ENCODE measurements at places on chromosomes 4 and X.
A peak's percentile ranks its signal among the peaks of the same experiment; 100 is the strongest.

- DNase-seq, result no peak
These were observed 32.7 kb downstream of the METAP1 start for GRCh38 chr4:99028187-99028586.

GRCh38 chrX:79169484-79169883 is 25.0 kb downstream of the GPR174 start:
- no peak for DNase-seq

DNA sequence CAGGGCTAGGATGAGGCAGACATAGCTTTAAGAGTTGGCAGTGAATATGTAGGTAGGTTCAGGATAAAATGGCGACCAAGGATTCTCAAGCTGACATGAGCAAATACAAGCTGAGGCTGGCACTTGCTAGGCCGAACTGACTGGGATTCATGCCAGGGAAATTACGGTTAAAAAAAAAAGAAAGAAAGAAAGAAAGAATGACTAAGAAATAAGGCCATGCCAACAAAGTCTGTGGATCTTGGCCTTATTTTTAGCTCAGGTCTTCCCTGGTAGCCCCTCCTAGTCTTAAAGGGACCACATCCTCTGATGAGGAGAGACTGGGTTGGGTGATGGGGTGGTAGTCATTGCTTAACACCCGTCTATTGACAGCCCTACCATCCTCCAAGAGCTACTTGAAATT is 64.4 kb upstream of the KLHL13 start:
- DNase-seq, result no peak

GRCh38 chr4:59869559-59869958 is 1330.6 kb upstream of the ADGRL3 start:
- DNase-seq, result no peak

- DNase-seq, result no peak
These were observed 1.4 kb upstream of the FAM53A start for GRCh38 chr4:1685235-1686150.

GRCh38 chr4:43757147-43757546 is 691.5 kb downstream of the KCTD8 start:
- DNase-seq, result no peak

GRCh38 chr4:88697141-88697540 is 488 bp downstream of the NAP1L5 start:
- peak; percentile 34 for DNase-seq

DNA sequence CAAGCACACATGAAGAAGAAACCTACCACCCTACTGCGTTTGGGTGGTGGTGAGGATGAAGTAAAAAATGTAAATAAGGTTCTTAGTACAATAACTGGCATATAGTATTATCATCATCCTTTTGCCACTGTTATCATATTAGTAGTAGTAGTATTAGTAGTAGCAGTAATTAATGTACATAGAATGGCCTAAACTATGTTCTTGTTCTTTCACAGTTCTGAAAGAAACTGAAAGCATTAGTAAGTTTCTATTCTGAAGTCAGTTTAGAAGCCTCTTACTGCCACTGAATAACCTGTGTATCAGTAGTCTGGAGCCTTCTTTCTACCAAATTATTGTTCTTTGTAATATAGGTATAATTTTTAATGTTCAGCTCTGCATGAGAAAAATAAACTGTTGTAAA is 21.0 kb downstream of the COL4A6 start:
- no peak for DNase-seq

DNA sequence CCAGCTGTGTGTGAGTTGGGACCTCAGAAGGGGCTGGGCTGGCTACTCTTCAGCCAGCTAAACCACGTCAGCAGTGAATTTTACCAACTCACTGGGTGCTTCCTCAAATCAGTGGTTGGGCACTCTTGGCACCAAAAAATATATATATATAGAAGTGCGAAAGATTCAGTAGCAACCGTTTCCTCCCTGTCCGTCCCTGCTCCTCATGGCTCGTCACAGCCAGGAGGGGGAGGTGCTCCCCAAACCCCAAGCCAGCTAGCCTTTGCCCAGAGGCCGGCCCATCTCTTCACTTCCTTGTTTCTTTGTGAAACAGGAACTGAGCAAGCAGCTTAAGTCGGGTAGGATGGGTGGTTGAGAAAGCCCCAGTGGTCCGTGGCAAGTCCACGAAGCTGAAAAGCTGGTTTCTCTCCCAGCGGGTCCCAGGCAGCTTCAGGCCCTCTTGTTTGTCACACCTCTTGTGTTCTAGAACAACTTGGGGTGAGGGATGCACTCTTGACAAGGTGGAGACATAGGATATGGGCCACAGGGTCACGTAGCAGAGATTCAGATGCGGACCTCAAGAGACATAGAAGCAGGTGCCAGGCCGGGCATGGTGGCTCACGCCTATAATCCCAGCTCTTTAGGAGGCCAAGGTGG is 6.8 kb upstream of the SASH3 start:
- peak; percentile 54 for DNase-seq

DNA sequence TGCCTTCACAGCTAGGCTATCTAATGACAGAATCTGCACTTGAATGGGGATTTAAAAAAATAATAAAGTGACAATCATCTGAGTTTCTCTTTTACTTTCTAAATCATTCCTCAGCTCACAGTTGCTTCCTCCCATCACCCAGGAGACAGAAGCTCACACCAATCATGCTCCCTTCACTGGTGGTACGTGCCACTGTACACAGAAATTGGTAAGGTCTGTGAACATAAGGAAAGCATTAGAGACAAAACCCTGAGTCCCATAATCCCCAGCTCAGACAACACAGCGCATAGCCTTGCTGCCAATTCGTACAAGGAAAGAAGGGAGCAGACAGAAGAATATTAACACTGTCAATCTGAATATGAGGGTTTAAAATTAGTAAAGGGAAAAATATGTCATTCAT is 133.1 kb downstream of the IDS start:
- DNase-seq, result peak; percentile 25

- no peak for DNase-seq
These were observed 138.8 kb downstream of the GABRG1 start for GRCh38 chr4:45985038-45985437.

DNA sequence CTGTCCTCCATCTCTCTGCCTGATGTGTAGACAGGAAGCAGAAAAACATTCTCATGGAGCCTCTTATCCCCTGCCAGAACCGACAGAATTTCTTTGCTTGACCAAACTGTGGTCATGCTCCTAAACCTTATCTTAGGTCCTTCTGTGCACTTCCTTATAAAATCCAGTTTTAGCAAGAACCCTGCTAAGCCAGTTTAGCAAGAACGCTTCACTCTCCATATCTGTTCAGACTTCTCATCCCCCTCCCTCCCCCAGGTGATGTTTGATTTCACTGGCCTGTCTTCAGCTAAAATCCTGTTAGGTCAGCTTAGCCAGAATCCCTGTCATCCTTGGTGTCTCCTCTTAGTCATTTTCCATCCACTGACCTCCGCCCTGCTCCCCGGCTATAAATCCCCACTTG is 1130.9 kb upstream of the PRKX start:
- no peak for DNase-seq

DNA sequence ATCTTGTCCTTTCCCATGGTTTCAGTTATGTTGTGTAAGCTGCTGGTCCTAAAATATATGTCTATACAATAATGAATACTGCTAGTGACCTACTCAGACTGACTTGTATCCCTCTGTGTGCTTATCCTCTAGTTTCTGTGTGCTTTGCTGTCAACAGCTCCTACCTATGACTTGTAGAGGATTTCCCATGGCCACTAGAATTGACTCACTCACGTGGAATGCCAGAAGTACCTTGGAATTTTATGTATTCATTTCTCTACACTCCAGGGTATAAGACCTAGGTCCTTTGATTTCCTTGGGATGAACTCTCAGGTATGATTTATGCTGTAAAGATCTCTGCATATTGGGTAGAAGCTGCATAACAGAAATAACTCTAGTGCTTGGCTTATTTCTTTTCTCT is 279.9 kb upstream of the SLIT2 start:
- no peak for DNase-seq

- no peak for DNase-seq
These were observed 47.9 kb upstream of the QRFPR start for GRCh38 chr4:121428721-121429120.

DNA sequence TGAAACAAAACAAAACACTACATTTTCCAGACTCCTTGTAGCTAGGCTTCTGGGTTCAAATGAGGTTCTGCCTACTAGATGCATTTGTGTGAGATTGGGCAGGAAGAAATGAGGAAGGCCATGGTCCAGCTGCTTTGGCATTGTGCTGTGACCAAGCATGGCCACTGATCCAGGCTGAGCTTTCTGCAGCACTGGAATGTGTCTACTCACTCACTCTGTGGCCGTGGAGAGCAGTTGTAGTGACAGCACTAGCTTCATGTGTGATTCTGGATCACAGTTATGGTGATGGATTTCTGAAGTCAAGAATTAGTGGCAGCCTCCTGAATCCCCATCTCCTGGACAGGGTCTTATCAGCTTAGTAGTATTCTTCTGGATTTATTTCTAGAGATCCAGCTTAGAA is 358.9 kb downstream of the GPAT3 start:
- DNase-seq, result no peak

DNA sequence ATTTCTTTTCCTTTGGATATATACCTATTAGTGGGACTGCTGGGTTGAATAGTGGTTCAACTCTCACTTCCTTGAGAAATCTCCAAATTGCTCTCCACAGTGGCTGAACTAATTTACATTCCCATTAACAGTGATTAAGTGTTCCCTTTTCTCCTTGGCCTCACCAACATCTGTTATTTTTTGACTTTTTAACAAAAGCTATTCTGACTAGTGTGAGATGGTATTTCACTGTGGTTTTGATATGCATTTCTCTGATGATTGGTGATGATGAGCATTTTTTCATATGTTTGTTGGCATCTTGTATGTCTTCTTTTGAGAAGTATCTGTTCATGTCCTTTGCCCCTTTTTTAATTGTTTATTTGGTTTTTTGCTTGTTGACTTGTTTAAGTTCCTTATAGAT is 413.0 kb downstream of the MAPK10 start:
- no peak for DNase-seq

- no peak for DNase-seq
These were observed 41.3 kb upstream of the ASMTL start for GRCh38 chrX:1493877-1494510.

Measured in left hindlimb (tissue), 1 donor.